ENCODE measurements at places on chromosomes 12 and 14.

GRCh38 chr12:84920331-84920730 is 7.7 kb upstream of the SLC6A15 start:
- DNase-seq = no peak

GRCh38 chr14:94465042-94465441 is 11.0 kb downstream of the SERPINA9 start:
- no peak for DNase-seq

GRCh38 chr12:22250762-22251161 is 83.7 kb downstream of the ST8SIA1 start:
- DNase-seq = peak; percentile 70

DNA sequence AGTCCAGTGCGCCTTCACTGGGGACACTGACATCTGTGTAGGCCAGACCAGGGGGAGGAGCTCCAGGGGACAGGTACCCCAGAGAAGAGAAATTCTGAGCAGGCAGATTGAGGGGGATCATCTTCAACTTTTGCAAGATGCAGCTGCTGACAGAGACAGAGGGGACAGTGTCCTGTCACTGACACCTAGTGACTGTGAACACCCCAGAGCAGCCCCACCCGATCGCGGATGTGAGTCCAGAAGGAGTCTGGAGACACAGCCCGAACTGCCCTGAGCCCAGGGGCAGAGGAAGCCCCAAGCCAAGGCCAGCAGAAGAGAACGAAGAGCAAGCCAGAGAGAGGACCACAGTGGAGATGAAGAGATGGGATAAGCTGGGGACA is 21.7 kb upstream of the LRTM2 start:
- DNase-seq = no peak

- DNase-seq = no peak
These were observed 57.1 kb downstream of the KDM2B start for GRCh38 chr12:121523741-121524140.

DNA sequence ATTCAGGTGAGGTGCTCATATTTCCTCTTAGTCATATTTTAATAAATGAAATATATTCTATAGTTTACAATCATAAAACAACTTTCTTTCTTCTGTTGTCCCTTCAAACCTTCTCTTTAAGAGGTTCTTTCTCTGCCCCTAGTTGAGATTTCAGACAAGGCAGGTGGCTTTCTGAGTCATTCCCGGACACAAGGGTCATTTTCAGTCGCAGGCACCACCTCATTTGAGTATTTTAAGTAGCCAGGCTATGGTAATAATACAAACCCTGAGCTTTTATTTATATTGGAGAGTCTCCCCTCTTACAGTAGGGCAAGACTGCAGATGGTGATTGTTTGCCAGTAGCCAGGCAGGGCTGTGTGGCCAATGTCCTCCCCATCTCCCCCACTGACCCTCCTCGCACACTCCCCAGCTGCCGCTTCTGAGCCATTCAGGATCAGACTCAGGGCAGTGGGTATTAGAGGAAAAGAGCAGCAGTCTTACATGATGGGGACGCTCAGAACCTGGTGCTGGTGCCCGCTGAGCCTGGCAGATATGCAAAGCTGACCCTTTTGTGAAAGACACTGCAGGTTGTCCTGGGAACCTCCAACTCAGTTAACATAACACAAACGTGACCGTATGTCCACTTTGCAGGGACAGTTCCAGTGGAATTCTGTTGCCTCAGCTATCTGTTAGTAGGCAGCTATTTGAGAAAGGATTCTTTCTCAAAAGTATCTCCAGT is 101.1 kb upstream of the BCL2L14 start:
- DNase-seq = no peak
